PC-9 (cell line): ENCODE measurements at places on chromosomes 13 and 19. TPM values are rescaled to one million over a fixed set of nuclear protein-coding genes. Genes with fewer than 3 reads are reported as not detected.

- peak overlapping the region; percentile 44; the same call in 1 of the 2 replicates for H3K27ac ChIP-seq
- H3K27me3 ChIP-seq, result no peaks in the 10 kb centered on the region
- no peaks in the 10 kb centered on the region for H3K36me3 ChIP-seq
- H3K4me1 ChIP-seq, result peaks cover 27% of the 10 kb centered on the region; the same call in 1 of the 2 replicates
- no peak overlapping the region for H3K4me3 ChIP-seq
- no peak for DNase-seq
Measured at GRCh38 chr13:76852986-76853385, 33.2 kb downstream of the KCTD12 start.

GRCh38 chr13:28423010-28423409 lies 71.9 kb downstream of the FLT1 start:
- no peak overlapping the region for H3K4me3 ChIP-seq
- no peaks in the 10 kb centered on the region for H3K36me3 ChIP-seq
- no peak for DNase-seq
- H3K4me1 ChIP-seq, result no peaks in the 10 kb centered on the region
- H3K27me3 ChIP-seq, result peaks cover 97% of the 10 kb centered on the region

Gene C19orf67
- not detected in 2 replicates for total RNA-seq

Gene HSPB6
- total RNA-seq, result 2.5 and 2.7 TPM in 2 replicates

Gene OR7C2
- total RNA-seq, result not detected in 2 replicates

DNA sequence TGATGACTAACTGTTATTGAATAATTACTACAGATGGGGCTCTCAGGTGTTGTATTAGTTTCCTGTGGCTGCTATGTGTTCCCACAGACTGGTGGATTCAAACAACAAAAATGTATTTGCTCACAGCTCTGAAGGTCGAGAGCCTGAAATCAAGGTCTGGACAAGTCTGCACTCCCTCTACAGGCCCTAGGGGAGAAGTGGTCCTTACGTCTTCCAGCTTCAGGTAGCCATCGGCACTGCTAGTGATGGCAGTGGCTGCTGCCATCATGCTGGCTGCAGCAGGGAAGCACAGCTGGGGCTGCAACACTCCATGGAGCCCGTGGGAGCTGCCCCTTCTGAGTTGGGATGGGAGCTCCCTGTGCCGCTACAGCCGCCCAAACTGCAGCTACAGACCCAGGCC lies 1.9 kb downstream of the TEX26 start:
- no peak overlapping the region for H3K27ac ChIP-seq
- no peak for DNase-seq
- H3K4me1 ChIP-seq, result no peaks in the 10 kb centered on the region
- no peak overlapping the region for H3K4me3 ChIP-seq
- H3K36me3 ChIP-seq, result no peaks in the 10 kb centered on the region
- peaks cover 44% of the 10 kb centered on the region for H3K27me3 ChIP-seq

DNA sequence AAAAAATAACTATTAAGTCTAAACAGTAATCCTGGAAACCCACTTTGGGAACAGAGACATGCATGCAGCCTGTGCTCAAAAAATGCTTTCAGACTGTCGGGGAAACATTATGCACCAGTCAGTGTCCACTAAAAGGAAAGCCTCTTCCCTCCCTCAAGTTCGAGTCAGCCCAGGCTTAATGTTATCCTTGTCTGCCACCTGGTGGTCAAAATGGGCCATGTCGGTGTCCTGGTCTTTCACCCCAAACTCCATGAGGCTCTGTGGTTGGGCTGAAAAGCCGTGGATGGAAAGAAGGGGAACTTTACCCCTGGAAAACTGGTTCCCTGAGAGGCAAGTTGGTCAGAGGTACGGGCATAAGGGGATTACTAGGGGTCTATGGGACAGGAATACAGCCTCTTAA lies 88.4 kb upstream of the ZNF492 start:
- no peak overlapping the region for H3K27ac ChIP-seq
- no peaks in the 10 kb centered on the region for H3K27me3 ChIP-seq
- H3K4me3 ChIP-seq, result no peak overlapping the region
- no peaks in the 10 kb centered on the region for H3K4me1 ChIP-seq
- H3K36me3 ChIP-seq, result no peaks in the 10 kb centered on the region

GRCh38 chr19:4519521-4520277 lies 1.4 kb upstream of the PLIN4 start:
- no peaks in the 10 kb centered on the region for H3K27me3 ChIP-seq
- no peak overlapping the region for H3K27ac ChIP-seq
- DNase-seq, result no peak
- no peaks in the 10 kb centered on the region for H3K36me3 ChIP-seq
- H3K4me3 ChIP-seq, result no peak overlapping the region
- H3K4me1 ChIP-seq, result peaks cover 43% of the 10 kb centered on the region

GRCh38 chr13:43269037-43269481 lies 245.7 kb downstream of the DNAJC15 start:
- no peaks in the 10 kb centered on the region for H3K27me3 ChIP-seq
- H3K4me1 ChIP-seq, result peaks cover 36% of the 10 kb centered on the region
- 0 out of 2 replicates have a peak overlapping the region, but pooled peaks have one; percentile 6 for H3K4me3 ChIP-seq
